ENCODE measurements at places on chromosomes 7 and 10. TPM values are rescaled to one million over a fixed set of nuclear protein-coding genes. Genes with fewer than 3 reads are reported as not detected.

Gene CLDN3
- total RNA-seq = not detected

Gene PNLIP
- not detected for total RNA-seq

Gene PRPS1L1
- not detected for total RNA-seq

Gene GRID1
- not detected for total RNA-seq

Gene ZMYND11
- 40.5 TPM for total RNA-seq

Gene AKR1C4
- not detected for total RNA-seq

Gene CYP2W1
- total RNA-seq = not detected
